ENCODE measurements at places on chromosomes 12 and 14. TPM values are rescaled to one million over a fixed set of nuclear protein-coding genes. Genes with fewer than 3 reads are reported as not detected.

GRCh38 chr14:105064721-105065143 is 498 bp downstream of the GPR132 start:
- DNase-seq = no peak

GRCh38 chr12:30694412-30695198 is 1.1 kb downstream of the IPO8 start:
- no peak for DNase-seq

DNA sequence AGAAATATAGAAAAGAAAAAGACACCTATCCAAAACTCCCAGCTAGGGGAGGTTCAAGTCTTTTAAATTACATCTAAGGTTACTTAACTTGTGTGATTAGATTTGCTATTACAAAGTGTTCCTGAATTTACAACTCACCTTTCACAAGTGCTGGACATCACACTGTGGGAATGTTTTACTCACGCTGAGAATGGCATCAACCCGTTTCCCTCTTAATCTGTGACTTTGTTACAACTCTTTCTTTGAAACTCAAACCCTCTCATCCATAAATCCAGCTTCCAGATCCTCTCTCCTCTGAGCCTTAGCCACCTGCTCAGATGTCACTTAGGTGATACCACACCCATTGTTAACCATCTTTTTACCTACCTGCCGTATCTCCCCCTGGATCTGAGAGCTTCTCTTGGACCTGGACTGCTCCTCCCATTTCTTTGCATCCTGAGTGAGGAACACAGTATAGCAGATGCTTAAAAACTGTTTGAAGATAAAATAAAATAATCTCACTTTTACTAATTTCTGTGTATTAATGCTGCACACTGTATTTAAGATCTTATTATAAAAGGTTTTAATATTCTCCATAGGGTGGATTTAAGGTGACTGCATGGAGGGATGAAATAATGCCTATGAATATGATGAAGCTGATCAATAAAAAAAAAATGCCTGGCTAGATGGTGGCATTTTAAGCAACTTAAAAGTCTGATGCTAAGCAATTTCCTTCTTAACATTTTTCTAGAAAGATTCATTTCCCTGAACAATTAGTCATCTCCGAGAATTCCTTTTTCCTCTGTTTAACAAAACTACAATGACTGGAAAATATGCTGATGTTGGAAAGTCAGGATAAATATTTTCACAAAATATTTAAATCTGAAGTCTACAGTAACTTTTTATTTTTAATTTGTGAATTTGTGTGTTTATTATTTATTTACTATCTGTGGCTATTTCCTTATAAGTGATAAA is 39.1 kb upstream of the NAP1L1 start:
- DNase-seq = no peak

Gene PTGDR
- polyA plus RNA-seq = 0.18 TPM

Gene SLC25A47
- 0.10 TPM for polyA plus RNA-seq

Gene HCFC2
- polyA plus RNA-seq = 34.3 TPM

DNA sequence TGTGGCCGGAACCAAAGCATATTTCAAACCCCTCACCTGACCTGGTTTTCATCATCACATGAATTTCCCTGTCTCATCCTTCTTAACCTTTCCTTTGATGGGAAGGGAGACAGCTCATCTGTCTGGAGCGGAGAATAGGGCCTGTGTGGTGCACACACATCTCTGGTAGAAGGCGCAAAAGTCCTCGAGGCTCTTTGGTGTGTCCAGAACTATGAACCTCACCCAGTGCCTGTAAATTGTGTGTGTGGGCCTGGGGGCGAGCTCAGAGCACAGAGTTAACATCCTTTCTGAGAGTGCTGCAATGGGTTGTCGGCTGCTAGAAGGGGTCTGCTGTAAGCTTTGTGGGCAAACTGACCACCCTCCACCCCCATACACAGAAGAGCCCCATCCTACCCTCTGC is 749 bp downstream of the GALNT6 start:
- no peak for DNase-seq

Gene POTEM
- polyA plus RNA-seq = not detected

DNA sequence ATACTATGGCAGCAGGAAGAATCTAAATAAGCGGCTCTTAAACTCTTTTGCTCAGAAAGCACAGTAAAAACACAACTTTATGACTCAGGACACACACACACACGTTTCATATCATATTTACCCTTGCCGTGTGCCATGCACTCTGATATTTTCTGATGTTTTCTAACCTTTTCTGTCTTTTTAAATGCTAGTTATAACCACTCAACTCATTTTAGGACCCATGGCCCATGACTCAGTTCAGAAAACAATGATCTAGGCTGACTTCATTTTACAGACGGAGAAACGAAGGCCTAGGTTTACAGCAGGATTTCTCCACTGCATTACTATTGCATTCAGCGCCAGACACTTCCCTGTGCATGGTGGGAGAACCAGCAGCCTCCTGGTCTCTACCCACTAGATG is 9.1 kb downstream of the VWF start:
- DNase-seq = no peak

GRCh38 chr12:54038284-54038870 is 5.5 kb downstream of the HOXC5 start:
- no peak for DNase-seq

DNA sequence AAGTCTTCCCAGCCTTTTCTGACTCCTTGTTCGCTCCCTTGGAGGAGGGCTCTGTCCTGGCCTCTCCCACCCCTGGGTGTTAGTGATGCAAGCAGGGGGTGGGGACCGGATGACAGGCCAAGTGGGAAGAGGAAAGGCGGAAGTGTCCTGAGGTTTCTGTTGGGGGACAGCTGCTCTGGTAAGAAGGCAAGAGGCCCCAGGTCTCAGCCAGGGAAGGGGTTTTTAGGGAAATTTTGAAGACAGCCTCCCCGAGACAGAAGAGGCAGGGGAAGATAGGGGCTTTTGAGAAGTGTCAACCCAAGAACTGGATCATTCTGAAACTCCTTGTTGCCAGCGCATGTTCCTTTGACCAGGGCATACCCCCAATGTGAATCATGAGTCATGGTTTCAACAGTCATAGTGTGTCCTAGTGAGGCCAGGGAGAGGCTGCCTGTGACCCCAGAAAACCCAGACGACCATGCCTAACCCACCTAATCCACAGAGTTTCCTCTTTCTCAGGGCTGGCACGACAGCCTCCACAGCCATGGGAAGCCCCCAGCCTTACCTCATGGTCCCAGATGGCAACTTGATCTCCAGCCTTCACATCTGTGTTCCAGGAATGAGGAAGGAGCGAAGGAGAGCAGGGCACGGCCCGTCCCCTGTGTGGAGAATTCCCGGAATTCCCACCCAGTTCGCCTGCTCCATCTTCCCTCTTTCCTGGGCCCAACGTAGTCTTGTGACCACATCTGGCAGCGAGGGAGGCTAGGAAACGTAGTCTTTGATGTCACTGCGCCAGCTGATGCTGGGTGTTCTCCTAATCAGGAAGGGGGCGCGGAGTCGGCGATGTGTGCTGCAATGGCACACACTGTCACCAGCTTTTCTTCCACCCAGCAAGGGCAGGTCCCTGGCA is 4.9 kb upstream of the GPR132 start:
- DNase-seq = no peak

- no peak for DNase-seq
Observed at GRCh38 chr12:79057540-79057939, 193.0 kb downstream of the SYT1 start.

DNA sequence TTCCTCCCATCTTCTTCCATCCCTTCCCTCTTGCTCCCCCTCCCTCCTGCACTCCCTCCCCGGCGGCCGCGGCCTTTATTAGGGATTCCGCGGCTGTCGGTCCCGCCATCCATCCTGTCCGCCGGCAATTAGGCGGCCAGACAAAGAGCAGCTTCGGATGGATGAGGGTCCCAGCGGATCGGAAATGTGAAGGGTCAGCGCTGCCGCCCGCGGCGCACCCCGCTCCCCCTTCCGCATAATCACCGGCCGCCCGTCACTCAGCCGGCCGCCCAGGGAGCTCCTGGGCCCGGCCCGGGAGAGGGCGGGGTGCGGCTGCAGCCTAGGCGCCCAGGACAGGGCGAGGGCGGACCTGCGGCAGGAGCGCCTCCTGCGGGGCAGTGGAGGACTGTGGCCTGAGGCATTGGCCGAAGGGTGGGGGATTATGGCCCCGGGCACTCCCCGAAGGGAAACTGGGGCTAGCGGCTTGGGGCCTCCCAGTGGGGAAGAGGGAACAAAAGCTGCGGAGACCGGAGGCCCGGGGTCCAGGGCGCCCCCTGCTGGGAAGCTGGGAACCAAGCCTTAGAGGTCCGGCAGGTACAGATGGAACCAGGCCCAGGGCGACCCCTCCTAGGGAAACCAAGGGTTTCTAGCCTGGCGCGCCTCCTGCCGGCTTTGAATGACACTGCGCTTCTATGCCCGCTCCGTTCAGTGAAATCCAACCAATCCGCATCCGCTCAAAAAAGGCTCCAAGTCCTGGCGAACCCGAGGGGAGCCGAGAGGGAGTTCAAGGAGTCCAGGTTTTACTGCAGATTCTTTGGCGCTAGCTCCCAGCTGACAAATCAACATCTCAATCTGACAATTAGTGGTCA is 4.4 kb upstream of the DNAJC22 start:
- DNase-seq = no peak

Gene RIMBP2
- polyA plus RNA-seq = 1.0 TPM

Gene SLCO1B1
- not detected for polyA plus RNA-seq

DNA sequence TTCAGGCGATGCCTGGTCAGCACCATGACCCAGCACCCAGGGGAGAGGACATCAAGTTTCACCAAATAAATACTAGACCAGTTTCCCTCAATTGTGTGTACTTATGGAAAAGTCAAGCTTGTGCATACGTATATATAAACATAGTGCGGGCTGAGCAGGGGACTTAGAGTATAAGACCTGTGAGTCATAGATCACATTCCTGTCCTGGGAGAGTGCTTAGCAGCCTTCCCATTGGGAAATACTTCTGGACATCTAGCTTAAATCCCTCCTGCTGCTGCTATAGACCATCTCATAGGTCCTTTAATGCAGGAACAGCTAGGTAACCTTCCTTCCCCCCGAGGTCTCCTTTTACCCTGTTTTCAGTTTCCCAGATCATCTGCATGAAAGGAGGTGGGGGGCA is 51.9 kb downstream of the PRMT8 start:
- DNase-seq = no peak

DNA sequence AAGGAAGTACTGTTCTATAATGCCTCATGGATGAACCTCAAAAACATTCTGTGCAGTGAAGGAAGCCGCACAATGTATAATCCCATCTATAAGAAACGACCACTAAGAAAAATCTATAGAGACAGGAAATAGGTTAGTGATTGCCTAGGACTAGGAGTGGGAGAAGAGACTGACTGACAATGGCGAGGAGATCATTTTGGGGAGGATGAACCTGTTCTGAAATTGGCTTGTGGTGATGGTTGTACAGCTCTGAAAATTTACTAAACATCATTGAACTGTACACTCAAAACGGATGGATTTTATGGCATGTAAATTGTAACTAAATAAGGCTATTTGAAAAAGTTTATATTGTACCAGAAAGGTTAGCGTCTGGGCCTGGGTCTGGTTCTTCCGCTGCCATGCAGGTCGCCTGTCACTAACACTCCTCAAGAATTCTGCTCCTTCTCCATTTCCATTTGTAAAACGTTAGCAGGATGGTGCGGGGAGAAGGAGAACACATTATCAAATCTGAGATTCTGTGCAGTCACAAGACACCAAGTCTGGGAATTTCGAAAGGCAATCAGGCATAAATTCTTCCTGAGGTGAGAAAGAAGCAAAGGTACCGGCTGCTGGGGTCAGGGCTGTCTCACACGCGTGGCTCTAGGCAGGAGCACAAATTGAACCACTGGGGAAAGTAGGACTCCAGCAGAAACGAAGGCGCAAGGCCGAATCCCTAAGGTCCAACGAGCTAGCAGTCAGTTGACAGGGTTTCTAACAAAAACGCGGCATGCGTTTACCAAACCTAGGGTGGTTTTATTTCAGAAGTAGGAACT is 845 bp upstream of the COCH start:
- DNase-seq = no peak

Gene TOX4
- polyA plus RNA-seq = 38.5 TPM

Gene TMTC3
- polyA plus RNA-seq = 12.3 TPM

- DNase-seq = no peak
Observed at GRCh38 chr14:100237735-100238418, 1.1 kb upstream of the YY1 start.
